ENCODE measurements at places on chromosomes 1 and 21.

GRCh38 chr1:207453710-207454045 is 450 bp upstream of the CR2 start:
- DNase-seq: no peak

GRCh38 chr1:218383051-218383450 is 37.9 kb downstream of the TGFB2 start:
- DNase-seq: no peak

GRCh38 chr1:50424045-50424883 is 1.0 kb upstream of the DMRTA2 start:
- DNase-seq: no peak

- DNase-seq: peak; percentile 65
These were observed at the start of gene PRDM16 for GRCh38 chr1:3068564-3069431. TSS of gene PRDM16 (plus strand) at chr1:3069203. CDS start at chr1:3069260, 57 bp downstream.

DNA sequence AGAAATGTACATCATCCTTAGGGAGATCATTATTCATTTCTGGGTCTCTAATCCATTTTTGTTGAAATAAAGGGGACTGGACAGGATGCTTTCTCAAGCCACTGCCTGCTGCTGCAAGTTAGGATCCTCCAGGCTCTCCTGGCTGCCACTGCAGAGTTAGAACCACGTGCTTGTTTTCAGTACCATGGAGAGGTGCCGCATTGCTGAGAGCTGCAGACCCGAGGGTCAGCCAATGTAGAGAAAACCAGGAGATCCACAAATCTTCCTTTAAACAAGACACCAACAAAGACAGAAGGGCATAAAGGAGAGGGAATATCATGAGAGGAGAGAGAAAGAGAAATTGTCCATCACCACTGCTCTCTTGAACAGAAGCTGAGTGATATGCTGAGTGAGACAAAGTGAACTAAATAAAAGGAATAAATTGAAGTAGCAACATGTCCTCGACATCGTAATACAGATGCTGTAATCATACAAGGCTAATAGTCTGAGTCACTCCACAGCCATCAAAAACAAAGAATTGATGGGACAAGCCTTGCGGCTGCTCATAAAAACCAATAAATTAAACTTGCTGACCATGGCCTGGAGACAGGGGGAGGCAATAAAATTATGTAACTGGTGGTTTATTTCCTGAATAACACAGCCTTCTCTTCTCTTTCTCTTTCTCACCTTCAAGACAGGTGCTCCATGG is 255.7 kb downstream of the OMA1 start:
- DNase-seq: no peak

- no peak for DNase-seq
These were observed 47.8 kb downstream of the SKI start for GRCh38 chr1:2275796-2276536.

- DNase-seq: no peak
These were observed 231.6 kb downstream of the NRIP1 start for GRCh38 chr21:14833241-14833640.
